Dermis blood vessel endothelial cell (primary cell): ENCODE measurements at places on chromosomes 2 and 18. TPM values are rescaled to one million over a fixed set of nuclear protein-coding genes. Genes with fewer than 3 reads are reported as not detected.

DNA sequence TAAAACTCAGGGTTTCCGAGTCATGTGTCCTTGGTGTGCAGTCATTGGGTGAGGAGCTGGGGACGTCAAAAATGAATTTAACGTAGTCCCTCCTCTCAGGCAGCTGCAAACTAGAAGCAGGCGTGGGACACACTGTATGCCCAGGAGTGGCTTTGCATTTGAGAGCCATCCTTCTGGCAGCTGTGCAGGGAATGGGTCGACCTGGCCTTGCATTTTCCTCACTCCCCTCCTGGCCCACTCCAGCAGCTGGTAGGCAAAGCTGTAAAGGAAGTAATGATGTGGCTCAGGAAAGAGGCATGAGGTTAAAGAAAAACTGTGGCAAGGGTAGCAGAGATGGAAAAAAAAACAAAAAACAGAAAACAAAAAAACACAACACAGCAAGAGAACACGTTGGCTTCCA is 46.5 kb downstream of the RNF144A start:
- no peak for DNase-seq

Gene AP1S3
- 1.2 and 4.4 TPM in 2 replicates for total RNA-seq

Gene PGAP1
- total RNA-seq = 4.8 and 10.2 TPM in 2 replicates

DNA sequence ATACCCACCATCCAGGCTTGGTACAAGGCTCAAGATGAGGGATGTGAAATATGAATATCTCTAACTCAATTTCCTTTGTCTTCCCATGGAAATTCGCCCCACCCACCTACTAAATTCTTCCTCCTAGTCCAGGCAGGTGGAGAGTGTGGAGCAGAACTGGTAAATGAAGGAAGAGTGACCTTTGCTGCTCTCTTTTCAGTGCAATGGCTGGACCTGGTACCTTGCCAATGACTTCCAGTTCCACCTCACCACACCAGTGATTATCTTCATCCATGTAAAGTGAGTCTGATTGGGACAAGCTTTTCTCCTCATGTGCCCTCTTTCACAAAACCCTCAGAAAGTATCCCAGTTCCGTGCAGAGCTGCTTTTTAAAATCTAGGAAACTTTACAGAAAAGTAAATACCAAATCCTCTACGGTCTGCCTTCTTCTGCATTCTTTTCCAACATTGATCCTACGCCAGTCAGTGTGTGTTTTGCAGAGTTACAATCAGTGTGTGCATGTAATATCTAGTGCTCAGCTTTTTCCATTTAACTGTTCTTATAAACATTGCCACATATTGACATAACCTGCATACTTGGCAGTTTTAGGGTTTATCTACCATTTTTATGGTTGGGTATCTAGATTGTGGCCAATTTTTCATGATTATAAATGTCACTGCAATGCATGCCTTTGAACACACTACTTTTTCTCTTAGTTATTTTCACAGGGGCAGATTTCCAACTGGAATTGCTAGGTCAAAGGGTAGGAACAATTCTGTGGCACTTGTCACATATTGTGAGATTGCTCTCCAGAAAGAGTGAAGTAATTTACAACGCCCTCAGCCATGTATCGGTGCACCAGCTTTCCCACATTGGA is 86.5 kb upstream of the SEC11C start:
- no peak for DNase-seq

Gene GDF7
- total RNA-seq = 5.4 and 28.1 TPM in 2 replicates

DNA sequence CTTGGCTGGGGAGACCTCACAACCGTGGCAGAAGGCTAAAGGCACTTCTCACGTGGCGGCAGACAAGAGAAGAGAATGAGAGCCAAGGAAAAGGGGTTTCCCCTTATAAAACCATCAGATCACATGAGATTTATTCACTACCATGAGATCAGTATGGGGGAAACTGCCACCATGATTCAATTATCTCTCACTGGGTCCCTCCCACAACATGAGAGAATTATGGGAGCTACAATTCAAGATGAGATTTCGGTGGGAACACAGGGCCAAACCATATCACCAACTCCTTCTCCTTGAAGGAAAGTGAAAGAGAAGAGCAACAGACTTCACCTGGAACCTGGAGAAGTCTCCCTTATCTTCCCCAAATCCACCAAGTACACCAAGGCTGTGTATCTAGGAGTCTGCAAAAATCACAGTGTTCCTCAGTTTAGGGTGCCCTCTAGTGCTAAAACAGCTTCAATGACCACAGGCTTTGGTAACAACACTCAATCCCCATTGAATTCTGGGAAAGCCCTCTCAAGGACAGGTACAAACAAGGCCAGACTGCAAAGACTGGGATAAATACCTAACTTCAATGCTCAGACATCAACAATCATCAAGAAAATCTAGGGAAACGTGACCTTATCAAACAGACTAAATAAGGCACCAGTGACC is 148.8 kb upstream of the SRD5A2 start:
- peak; percentile 46 for DNase-seq

GRCh38 chr2:161839926-161840325 is 215.7 kb downstream of the SLC4A10 start:
- no peak for DNase-seq

Gene TAF1B
- 20.6 and 30.3 TPM in 2 replicates for total RNA-seq

- DNase-seq = no peak
Measured at GRCh38 chr2:217040099-217040498, 180.2 kb upstream of the TNP1 start.

Gene LYPD1
- 0.34 and 0.51 TPM in 2 replicates for total RNA-seq

GRCh38 chr2:234334756-234335155 is 162.1 kb downstream of the ARL4C start:
- DNase-seq = no peak

DNA sequence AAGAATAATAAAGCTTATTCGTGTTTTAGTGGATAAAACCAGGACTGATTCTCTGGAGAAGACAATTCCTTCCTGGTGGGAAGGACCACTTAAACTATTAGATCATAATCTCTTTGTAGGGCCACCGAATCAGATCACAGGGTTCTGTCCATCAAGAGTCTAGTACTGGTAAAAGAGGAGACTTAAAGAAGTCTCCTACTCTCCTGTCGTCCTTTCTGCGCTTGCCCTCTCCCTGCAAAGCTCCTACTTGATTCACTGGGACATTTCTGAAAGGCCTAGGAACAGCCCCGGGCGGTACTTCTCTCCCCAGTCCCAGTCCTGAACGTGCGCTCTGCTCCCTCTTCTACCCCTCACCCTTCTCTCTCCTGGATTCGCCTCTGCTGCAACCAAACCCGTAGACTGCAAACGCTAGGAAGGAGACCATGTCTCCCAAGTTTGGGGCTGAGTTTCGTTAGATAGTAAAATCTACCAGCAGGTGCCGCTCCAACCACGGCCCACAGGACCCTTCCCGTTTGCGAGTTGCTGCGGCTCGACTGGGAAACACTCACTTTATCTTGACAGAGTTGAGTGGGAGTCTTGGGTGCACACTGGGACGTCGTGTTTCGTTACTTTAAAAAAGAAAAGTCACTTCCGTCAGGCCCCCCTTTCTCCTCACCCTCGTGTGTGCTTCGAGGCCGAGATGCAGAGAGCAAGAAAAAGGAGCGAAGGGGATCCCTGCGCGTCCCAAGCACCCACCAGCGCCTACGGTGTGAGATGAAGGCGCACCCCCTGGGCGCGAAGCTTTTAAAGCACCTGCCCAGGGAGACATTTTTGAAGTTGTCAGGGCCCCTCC is 923 bp downstream of the FIGLA start:
- peak; percentile 85 for DNase-seq

DNA sequence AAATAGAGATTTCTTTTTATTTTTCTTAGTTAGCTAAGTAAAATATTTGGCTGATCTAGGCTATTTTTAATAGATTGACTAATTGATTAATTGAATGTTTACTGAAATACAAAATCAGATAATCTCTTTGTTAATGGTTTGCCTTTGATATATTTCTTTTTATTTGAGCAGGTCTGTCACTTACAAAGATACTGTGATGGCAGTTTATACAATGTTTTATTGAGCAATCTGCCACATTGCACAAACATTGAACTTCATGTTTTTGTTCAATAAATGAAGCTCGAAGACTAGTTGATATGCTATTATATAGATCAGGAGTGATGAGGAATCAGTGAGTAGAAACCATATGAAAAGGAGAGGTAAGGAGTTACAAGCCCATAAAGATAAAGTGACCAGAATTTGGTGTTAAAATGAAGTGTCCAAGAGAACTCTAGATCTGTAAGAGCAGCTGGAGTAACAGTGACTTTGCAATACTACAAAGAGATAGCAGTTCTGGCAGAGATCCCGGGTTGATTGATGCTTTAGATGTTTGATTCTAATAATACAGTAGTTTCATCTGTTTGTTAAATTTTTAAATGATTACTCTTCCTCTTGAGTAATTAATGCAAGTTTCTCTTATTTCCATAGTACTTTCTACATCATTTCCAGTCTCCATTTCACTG is 574.2 kb downstream of the CCDC85A start:
- DNase-seq = no peak

DNA sequence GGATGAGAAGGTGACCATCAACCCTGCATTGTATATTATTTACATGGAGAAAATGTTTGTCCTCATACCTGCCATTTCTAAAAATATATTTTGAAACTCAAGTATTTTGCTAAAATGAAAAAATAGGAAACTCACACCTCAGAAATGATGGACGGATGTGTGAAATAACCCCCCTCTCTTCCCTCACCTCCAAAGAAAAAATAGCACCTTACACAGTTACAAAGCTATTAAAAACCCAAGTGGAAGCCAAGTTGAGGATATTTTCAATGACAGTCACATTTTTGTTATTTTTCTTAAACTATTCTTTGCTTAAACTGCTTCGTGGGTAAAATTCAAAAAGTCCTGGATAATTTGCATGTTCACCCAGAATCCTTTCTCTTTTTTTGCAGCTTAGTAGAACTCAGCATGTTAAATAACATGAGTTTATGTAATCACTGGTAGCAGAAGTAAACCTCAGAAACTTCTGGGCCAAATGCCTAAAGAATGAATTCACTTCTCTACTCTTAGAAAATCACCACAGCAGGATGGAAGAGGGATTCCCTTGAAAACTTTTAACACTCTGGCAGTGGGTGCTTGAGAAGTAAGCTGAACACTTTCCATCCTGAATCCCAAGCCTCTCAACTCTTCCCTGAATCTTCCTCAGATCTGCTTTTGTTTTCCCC is 768 bp downstream of the DSC1 start:
- DNase-seq = no peak

Gene RTP5
- total RNA-seq = not detected in 2 replicates

DNA sequence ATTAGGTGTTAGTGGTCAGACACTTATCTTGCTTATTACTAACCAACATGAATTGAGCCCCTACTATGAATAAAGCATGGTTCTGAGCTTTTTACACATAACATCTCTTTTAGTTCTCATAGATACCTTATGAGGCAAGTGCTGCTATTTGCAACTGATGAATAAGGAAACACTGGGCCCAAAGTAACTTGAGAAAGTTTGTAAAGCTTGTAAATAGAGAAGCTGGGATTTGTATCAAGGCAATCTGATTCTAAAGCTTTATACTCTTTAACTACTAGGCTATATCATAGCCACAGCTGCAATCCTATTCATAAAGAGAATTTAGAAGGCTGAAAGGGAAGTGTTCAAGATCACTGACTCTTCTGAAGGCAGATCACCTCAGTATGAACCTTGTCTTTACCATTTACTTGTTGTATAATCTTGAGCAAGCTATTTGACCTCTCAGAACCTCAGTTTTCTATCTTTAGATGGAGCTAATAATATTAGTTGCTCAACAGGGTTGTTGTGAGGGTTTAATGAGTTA is 60.4 kb downstream of the ABCB11 start:
- DNase-seq = no peak

DNA sequence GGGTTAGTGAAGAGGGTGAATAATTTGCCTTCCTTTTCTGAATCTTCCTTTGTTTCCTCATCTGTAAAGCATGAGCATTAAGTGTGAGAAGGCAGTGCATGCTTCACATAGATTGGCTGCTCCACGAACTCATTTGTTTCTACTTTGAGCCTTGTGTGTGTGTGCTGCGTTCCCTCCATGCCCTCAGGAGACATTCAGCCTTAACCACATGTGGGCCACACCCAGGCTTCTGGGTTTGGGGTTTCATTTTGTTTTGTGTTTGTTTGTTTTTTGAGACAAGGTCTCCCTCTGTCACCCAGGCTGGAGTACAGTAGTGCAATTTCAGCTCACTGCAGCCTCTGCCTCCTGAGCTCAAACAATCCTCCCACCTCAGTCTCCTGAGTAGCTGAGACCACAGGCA is 843.3 kb downstream of the GALR1 start:
- DNase-seq = no peak

DNA sequence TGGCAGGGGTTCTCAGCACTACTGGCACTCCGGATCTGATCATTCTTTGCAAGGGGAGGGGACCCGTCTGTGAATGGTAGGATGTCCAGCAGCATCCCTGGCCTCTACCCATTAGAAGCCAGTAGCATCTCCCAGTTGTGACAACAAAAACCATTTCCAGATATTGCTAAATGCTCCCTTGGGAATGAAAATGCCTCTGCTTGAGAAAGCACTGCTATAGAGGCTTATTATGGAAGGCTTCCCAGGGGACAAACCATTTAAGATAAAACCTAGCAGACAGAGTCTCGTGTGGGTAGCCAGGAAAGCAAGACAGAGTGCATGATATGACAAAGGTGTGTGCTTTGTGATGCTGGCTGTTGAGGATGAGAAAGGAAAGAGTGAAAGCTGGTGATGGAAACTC is 273.7 kb downstream of the TMX3 start:
- DNase-seq = no peak
